Right cardiac atrium (tissue), 5 donors: ENCODE measurements at places on chromosomes 16 and 17. TPM values are rescaled to one million over a fixed set of nuclear protein-coding genes. Genes with fewer than 3 reads are reported as not detected.
A peak's percentile ranks its signal among the peaks of the same experiment; 100 is the strongest.

- no peak for DNase-seq
These were observed 31.3 kb upstream of the ABCC3 start for GRCh38 chr17:50603340-50603739.

- DNase-seq: no peak
These were observed 45.0 kb downstream of the SRCIN1 start for GRCh38 chr17:38560503-38561318.

GRCh38 chr17:16352667-16353316 is 477 bp downstream of the CENPV start:
- DNase-seq: peak; percentile 69

The CCL7 gene
- total RNA-seq: not detected
